ENCODE measurements at places on chromosomes 5 and 9.

GRCh38 chr9:87301371-87301770 is 196.3 kb upstream of the DAPK1 start:
- no peak for DNase-seq

GRCh38 chr5:39396843-39397242 is 27.9 kb downstream of the DAB2 start:
- DNase-seq = no peak

- DNase-seq = no peak
These were observed 1858.4 kb downstream of the EFNA5 start for GRCh38 chr5:105812304-105812703.

DNA sequence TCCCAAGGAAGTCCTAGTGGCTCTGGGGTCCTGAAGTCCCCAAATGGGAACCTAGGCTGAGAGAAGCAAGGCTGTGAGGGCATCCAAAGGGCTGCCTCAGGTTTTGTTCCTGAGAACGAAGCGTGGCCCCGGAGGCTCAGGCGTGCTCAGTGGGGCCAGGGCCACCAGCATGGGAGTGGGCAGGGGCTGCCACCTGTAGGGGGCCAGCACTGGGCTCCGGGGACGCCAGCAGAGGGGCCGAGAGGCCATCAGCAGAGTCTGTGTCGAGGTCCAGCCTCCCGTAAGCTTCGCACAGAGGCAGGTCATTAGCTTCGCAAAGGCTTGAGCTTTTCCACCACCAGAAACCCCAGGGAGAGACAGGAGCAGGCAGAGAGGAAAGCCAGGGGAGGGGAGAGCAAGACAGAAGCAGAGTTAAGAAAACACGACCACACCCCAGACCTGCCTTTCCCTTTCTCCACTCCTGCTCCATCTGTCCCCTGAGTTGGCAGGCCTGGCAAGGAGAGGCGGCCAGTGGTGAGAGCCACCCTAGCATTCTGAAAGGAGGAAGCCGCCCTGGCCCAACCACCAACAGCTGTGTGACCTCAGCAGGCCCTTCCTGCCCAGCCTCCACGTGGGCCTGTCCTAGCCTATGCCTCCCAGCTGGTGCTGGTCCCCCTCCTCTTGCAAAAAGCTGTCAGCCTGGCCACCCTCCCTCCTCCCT is 5.5 kb upstream of the SURF6 start:
- DNase-seq = no peak

- DNase-seq = no peak
These were observed 15.3 kb upstream of the MED10 start for GRCh38 chr5:6393596-6394194.

DNA sequence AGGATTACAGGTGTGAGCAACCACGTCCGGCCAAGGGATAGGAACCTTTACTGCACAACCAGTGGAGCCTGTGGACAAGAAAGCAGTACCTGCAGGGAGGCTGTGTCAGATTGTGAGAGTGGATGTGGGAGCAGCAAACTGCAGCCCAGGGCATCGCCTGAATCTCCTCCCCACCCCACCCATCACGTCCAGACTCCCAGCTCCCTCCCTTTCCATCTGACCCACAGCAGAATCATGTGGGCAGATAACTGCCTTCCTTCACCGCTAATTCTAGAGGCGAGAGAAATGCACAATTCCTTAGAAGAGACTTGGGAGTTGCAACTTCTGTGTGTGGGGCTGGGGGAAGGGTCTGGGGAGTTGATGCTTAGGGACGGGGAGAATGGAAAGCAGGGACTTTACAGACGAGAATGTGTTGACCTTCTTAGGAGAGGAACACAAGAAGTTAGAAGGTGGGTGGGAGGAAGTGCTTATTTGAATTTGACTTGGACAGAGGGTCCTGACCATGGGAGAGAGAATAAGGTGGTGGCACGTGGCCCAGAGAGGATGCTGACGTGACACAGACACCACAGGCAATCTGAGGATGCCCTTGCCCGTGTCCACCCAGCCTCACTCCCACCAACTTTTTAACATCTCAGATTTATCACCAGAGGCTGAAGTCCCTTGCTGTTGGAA is 4.5 kb upstream of the LCP2 start:
- no peak for DNase-seq

All from central memory CD4-positive, alpha-beta T cell (primary cell).